ENCODE measurements at places on chromosomes 3 and 15. TPM values are rescaled to one million over a fixed set of nuclear protein-coding genes. Genes with fewer than 3 reads are reported as not detected.

GRCh38 chr15:70017801-70018200 is 79.9 kb downstream of the TLE3 start:
- no peaks in the 10 kb centered on the region for H3K4me1 ChIP-seq
- H3K4me3 ChIP-seq, result no peak overlapping the region
- H3K36me3 ChIP-seq, result no peaks in the 10 kb centered on the region
- DNase-seq, result no peak

DNA sequence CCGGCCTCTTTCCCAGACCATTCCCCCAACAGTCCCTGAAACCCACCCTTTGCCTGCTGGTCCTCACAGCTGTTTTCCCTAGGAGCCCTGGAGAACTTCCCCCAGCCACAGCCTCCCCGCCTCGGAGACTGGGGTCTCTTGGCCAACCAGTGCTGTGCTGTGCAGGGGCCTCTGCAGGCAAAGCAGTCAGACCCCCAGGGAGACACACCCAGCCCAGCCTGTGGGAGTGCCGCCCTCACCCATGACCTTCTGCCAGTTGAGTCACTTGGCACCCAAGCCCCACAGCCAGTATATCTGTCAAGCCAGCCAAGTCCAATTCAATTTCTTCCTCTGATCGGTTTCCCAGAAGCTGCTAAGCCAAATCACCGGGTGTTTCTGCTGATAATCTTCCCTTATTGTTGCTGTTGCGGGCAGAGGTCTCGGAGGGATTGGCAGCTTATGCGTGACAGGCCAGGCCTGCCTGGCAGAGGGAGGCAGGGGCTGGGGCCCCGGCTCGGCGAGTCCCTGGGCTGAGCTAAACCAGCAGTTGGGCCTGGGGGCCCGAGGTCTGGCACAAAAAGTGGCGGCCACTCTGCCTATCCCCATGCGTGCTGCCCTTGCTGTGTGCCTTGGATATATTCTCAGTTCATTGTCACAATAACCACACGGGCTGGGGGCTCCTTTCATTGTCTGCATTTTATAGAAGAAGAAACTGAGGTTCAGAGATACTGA is 65.6 kb upstream of the SLC6A1 start:
- H3K36me3 ChIP-seq, result no peaks in the 10 kb centered on the region
- no peak overlapping the region for H3K27ac ChIP-seq
- H3K4me1 ChIP-seq, result no peaks in the 10 kb centered on the region

DNA sequence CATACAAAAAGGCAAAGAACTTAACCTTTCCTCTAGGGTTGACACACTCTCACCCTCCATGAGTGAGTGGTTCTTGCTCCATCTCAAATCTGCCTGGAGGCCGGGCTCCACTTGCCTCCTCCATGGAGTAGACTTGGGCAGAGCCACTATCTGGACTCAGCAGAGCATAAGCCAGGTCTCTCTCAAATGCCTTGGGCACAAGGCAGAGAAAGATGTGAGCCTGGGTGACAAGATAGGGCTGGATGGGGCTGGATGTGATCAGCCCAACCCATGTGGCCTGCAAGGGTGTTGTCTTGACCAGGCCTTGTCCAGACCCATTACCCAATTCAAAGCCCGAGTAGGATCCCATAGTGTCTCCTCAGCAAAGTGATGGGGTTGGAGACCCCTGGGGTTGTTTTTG is 4.2 kb upstream of the RPL29 start:
- H3K27me3 ChIP-seq, result no peaks in the 10 kb centered on the region
- H3K27ac ChIP-seq, result no peak overlapping the region
- no peak for DNase-seq
- H3K4me1 ChIP-seq, result peaks cover 5% of the 10 kb centered on the region
- peaks cover 5% of the 10 kb centered on the region for H3K36me3 ChIP-seq

ANKRD34C gene
- total RNA-seq, result not detected

DNA sequence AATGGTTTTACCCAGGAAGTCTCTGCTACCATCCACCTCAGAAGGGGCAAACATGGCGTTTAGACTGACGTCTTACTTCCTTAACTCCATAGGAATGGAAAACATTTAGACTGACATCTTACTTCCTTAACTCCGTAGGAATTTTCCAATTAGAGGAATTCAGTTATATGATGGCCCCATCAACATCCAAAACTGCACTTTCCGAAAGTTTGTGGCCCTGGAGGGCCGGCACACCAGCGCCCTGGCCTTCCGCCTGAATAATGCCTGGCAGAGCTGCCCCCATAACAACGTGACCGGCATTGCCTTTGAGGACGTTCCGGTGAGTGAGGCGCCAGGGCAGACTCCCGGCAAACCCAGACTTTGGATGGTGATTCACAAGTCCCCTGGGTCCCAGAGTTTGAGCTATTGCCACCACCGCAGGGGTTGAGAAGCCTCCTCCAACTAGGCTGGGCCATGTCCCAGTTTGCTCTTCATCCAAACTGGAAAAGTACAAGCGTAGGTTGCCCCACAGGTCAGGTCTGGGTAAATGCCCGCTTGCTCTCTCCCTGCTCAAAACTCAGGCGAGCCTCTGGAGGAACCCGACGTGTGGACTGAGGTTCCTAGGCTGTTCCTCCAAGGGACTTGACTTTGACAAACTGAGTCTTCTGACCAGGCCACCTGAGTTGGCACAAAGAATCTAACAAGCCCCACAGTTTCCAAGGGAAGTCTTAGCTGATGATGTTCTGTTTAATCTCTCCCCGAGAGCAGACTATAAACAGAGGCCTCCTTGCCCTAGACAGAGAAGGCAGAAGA is 57.7 kb downstream of the MESD start:
- no peak overlapping the region for H3K4me3 ChIP-seq
- no peaks in the 10 kb centered on the region for H3K27me3 ChIP-seq
- DNase-seq, result no peak
- no peaks in the 10 kb centered on the region for H3K4me1 ChIP-seq
- no peaks in the 10 kb centered on the region for H3K36me3 ChIP-seq

DNA sequence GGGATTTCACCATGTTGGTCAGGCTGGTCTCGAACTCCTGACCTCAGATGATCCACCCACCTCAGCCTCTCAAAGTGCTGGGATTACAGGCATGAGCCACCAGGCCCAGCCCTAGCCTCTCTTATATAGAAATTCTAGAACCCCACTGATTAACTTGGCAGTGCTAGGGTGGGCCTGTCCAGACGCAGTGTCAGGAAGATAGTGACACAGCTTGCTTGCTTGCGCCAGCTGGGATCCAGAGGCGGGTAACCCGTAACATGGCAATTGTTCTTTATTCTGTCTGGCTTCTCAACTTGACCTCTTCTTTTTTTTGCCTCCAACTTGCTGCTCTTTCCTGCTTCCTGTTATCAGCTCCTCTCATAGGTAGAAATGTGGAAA is 16.2 kb downstream of the CEP19 start:
- no peaks in the 10 kb centered on the region for H3K4me1 ChIP-seq
- no peaks in the 10 kb centered on the region for H3K36me3 ChIP-seq
- no peaks in the 10 kb centered on the region for H3K27me3 ChIP-seq
- no peak overlapping the region for H3K4me3 ChIP-seq
- H3K27ac ChIP-seq, result no peak overlapping the region
- no peak for DNase-seq

DNA sequence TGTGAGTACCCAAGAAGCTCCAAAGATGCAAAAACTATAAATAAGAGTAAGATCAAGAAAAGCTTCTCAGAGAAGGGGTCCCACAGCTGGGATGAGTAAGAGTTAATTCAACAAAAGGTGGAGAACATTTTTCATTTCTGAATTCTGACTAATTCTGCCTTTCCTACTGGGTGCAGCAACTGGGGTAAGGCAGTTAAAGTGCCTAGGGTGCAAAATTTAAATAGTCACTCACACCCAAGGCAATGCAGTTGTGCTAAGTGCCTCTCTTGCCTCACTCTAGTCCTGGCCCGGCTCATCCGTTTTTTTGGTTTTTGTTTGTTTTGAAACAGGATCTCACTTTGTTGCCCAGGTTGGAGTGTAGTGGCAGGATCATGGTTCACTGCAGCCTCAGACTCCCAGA is 240.2 kb downstream of the TP63 start:
- no peak overlapping the region for H3K27ac ChIP-seq
- DNase-seq, result no peak
- H3K36me3 ChIP-seq, result no peaks in the 10 kb centered on the region
- H3K4me1 ChIP-seq, result no peaks in the 10 kb centered on the region
- no peak overlapping the region for H3K4me3 ChIP-seq

- no peak for DNase-seq
- no peaks in the 10 kb centered on the region for H3K4me1 ChIP-seq
- H3K36me3 ChIP-seq, result no peaks in the 10 kb centered on the region
- no peaks in the 10 kb centered on the region for H3K27me3 ChIP-seq
- H3K27ac ChIP-seq, result no peak overlapping the region
Measured at GRCh38 chr15:48367483-48367882, 36.3 kb downstream of the DUT start.

DNA sequence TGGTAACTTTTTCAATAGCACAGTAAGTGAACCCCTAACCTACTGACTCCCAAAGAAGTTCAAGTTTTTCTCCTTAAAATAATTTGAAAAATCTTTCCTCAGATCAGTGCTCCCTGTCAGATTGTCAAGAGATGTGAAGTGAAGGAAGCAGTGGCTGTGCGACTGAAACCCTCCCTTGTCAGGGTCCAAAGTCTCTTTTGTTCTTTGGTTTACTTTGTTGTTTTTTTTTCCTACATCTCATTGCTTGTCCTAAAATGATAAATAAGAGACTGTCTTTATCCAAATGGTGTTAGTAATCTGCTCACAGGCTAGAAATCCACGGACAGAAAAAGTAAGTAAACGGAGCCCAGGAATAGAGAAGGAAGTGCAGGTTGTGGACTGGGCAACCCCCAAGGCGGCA is 976 bp upstream of the DPPA4 start:
- H3K4me3 ChIP-seq, result no peak overlapping the region
- H3K27ac ChIP-seq, result no peak overlapping the region
- no peak for DNase-seq
- H3K4me1 ChIP-seq, result no peaks in the 10 kb centered on the region
- H3K27me3 ChIP-seq, result no peaks in the 10 kb centered on the region

DNA sequence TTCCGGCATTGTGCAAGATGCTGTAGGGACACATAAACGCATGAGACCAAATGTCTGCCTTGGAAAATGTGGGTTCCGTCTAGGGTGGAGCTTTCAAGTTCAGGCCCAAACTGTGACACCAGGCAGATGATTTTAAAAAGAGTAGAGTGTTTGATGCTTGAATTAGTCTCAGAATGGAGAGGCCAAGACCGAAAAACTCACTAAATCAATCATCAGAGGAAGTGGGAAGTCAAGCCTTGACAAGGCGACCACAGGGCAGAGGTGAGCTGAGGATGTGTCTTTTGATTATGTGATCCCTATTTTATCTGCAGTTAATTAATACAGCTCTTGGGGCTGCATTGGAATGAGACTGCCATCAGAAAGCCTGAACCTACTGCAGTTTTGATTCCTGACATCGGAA is 275.4 kb downstream of the ABHD5 start:
- no peak overlapping the region for H3K4me3 ChIP-seq
- no peaks in the 10 kb centered on the region for H3K36me3 ChIP-seq
- no peaks in the 10 kb centered on the region for H3K4me1 ChIP-seq
- no peak for DNase-seq
- H3K27me3 ChIP-seq, result no peaks in the 10 kb centered on the region

GRCh38 chr3:15014606-15015328 is 50.3 kb downstream of the MRPS25 start:
- no peak overlapping the region for H3K27ac ChIP-seq
- no peaks in the 10 kb centered on the region for H3K27me3 ChIP-seq
- peaks cover 12% of the 10 kb centered on the region for H3K36me3 ChIP-seq
- H3K4me1 ChIP-seq, result no peaks in the 10 kb centered on the region

GRCh38 chr3:197513953-197514785 is 41.6 kb downstream of the BDH1 start:
- no peak overlapping the region for H3K27ac ChIP-seq
- H3K4me1 ChIP-seq, result peaks cover 8% of the 10 kb centered on the region
- H3K4me3 ChIP-seq, result no peak overlapping the region
- H3K36me3 ChIP-seq, result no peaks in the 10 kb centered on the region
- no peak for DNase-seq

FSIP1 gene
- 1.4 TPM for total RNA-seq

GRCh38 chr3:60064210-60065178 is 1014.7 kb upstream of the CFAP20DC start:
- H3K4me1 ChIP-seq, result no peaks in the 10 kb centered on the region
- DNase-seq, result no peak
- no peak overlapping the region for H3K4me3 ChIP-seq
- no peaks in the 10 kb centered on the region for H3K36me3 ChIP-seq

KNG1 gene
- 0.23 TPM for total RNA-seq

PATL2 gene
- 0.49 TPM for total RNA-seq

PLA2G4D gene
- not detected for total RNA-seq

DNA sequence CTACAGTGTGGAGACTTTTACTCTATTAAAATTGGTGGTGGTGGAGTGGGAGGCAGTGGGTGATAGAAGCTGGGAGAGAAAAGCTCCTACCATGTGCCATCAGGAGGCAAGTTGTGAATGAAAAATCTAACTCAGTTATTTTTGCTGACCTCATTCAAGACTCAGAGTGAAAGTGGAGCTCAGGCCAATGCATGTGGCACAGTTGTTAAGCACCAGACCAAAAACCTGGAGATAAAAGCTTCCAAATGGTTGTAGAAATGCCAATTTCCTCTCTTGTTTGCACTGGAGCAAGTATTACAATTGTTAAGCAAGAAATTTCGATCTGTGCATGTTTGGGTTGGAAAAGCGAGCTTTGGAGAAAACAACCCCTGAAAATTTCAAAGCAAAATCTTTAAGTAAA is 81.5 kb upstream of the PRICKLE2 start:
- no peak for DNase-seq
- H3K36me3 ChIP-seq, result no peaks in the 10 kb centered on the region
- no peaks in the 10 kb centered on the region for H3K27me3 ChIP-seq
- no peaks in the 10 kb centered on the region for H3K4me1 ChIP-seq
- H3K4me3 ChIP-seq, result no peak overlapping the region

CCR8 gene
- total RNA-seq, result not detected

MLF1 gene
- total RNA-seq, result 51.4 TPM

LRRC34 gene
- total RNA-seq, result 1.2 TPM

DNA sequence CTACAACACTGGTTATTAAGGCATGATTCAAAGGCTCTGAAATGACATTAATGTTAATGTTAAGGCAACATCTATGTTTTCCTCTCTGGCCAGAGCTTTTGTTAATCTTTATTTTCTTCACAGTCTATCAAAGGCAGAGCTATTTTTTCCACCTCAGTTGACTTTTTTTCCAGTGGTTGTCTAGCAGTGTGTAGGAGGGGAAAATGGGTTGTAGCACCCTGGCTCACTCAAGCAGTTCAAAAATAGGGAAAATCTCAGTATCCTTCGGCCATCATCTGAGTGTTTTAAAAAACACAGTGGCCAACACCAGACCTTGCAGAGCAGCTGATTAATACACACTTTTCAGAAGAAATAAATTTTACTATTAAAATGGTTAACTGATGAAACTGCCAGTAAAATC is 21.4 kb downstream of the CBLB start:
- H3K4me1 ChIP-seq, result no peaks in the 10 kb centered on the region
- no peaks in the 10 kb centered on the region for H3K36me3 ChIP-seq
- no peak for DNase-seq
- no peak overlapping the region for H3K27ac ChIP-seq
- H3K4me3 ChIP-seq, result no peak overlapping the region
- H3K27me3 ChIP-seq, result no peaks in the 10 kb centered on the region

- H3K4me1 ChIP-seq, result peaks cover 3% of the 10 kb centered on the region
- DNase-seq, result no peak
- peak overlapping the region; percentile 37 for H3K4me3 ChIP-seq
- H3K27me3 ChIP-seq, result peaks cover 13% of the 10 kb centered on the region
- no peaks in the 10 kb centered on the region for H3K36me3 ChIP-seq
- no peak overlapping the region for H3K27ac ChIP-seq
Measured at GRCh38 chr15:36887214-36887961, 213.0 kb downstream of the MEIS2 start.

Measured in Panc1 (cell line).